ENCODE measurements at places on chromosomes 4 and X. TPM values are rescaled to one million over a fixed set of nuclear protein-coding genes. Genes with fewer than 3 reads are reported as not detected.

The TSPAN6 gene
- total RNA-seq, result 72.1 TPM

- no peak for DNase-seq
Observed at GRCh38 chrX:74781507-74782034, 143.7 kb downstream of the NEXMIF start.

The HTN1 gene
- not detected for total RNA-seq

DNA sequence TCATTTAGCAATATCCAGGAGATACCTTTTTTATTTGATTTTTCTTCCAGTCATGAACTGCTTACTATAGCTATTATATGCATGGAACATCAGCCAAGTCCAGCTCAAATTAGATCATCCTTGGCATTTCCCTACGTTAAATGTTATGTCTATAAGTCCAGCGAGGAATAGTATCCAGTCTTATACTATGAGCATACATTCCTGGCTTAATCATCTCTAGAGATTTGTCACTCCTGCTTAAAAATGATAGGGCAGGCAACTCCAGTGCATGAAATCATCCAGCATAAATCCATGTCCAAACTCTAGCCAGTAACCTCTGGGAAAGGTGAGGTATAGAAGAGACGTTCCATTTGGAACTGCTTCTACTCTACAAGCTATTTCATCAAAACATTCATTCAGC lies 126.7 kb upstream of the VCX2 start:
- no peak for DNase-seq

GRCh38 chr4:184357772-184358171 lies 116.6 kb downstream of the IRF2 start:
- DNase-seq, result no peak

The NEXMIF gene
- total RNA-seq, result 0.23 TPM

The TXK gene
- total RNA-seq, result 3.1 TPM

DNA sequence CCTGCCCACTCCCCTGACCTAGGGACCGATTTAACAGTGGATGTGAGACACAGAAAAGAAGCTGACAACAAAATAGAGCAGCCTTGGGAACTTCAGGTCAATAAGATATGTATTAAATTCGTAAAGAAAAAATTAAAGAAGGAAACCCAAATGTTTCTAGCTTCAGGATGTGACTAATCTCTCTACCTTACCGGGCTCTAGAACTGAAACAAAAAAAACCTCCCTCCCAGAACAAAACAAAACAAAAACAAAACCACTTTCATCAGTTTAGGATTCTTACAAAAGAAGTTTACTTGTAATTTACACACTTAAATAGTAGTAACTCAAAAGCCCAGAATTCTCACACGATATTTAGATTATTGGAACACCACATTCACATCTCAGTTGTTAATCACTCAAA lies 185.8 kb upstream of the RPS6KA3 start:
- no peak for DNase-seq

DNA sequence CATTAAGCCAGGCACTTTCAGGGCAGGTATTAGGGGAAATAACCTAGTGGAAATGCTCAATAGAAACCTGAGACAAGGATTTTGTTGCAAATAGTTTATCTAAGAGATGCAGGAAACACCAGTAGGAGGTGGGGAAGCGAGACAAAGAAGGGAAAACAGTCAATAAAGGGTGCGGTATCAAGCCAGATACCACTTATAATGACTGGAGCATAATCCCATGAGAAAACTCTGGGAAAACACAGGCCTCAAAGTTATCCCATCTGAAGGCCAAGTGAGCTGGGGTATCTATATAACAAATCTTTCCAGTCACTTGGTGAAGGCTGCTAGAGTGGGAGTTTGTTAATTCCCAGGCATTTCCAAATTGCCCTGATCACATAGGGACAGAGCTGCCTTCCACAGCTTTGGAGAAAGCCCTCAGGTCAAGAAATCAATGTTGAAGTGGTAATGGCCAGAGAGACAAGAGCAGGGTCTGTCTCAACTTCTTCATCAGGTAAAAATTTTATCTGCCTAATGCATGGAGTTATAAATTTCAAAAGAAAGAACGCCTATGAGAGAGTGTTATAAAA lies 9.8 kb upstream of the HMGB2 start:
- DNase-seq, result no peak

- DNase-seq, result no peak
Observed at GRCh38 chr4:174307694-174308093, 24.0 kb downstream of the CEP44 start.

The LRAT gene
- total RNA-seq, result not detected

The IL9R gene
- total RNA-seq, result 0.57 TPM

DNA sequence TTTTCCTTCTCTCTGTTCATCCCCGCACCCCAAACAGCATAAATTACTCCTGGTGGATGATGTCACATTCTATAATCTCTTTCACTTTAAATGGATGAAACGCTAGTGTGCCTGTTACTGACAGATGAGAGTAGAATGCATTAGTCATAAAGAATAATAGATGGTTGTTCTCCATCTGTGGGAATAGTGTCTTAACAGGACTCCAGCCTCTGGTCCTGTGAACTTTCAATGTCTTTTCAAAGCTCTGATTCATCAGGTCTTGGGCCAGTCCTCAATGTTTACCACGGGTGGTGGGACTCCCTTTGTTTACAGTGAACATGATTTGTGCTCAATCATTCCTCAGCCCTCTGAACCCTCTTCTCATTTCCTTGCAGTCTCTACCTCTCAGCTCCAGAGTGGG lies 182.6 kb downstream of the GABRB1 start:
- DNase-seq, result no peak

GRCh38 chr4:44098973-44099372 lies 349.6 kb downstream of the KCTD8 start:
- no peak for DNase-seq
